ENCODE measurements at places on chromosomes 12 and 14.

GRCh38 chr14:101115652-101116051, 212.1 kb upstream of the RTL1 start:
- no peak for DNase-seq

DNA sequence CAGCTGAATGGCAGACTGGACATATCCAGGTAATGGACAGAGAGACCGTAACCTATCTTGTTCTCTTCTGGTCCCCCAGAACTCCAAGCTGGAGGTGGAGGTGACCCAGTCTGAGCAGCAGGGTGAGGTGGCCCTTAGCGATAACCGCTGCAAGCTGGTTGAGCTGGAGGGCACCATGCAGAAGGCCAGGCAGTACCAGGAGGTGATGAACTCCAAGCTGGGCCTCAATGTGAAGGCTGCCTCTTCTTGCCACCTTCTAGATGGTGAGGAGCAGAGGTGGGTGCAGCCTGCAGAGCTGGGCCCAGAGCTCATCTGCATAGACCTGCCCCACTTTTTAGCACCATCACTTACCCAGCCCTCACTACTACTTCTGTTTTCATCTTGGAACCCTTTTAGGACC, 7.2 kb upstream of the KRT86 start:
- DNase-seq: no peak

GRCh38 chr12:110568752-110569151, 14.4 kb downstream of the PPTC7 start:
- DNase-seq: no peak

DNA sequence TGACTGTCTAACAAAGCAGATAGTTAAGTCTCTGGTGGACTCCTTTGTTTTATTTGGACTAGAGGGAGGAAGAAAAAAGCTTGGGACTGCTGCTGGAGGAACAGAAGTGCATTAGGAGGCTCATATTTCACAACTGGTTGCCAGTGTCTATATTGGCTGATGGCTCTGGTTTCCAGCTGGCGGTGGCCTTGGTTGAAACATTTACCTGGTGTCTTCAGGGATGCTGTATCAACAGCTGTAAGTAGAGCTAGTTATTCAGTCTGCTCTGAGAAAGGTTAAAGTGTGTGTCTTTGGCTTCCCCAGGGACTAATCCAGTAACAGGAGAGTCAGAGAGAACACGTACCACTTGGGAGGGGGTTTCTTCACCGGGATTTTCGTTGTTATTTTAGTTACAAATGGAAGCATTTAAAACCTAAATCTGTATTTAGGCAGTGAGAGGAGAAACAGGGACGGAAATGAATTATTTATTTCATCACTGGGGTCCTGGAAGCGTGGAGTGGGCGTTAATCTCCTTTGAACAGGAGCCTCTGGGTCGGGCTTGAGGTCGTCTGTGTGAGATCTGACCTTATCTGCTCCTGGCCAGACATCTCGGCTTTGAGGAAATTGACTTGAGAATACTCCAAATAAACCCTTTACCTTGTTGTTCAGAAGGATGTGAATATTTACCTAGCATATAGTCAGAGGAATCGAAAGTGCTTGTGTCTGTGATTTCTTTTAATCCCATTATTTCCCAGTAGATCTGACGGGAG, 149.9 kb downstream of the NRXN3 start:
- no peak for DNase-seq

DNA sequence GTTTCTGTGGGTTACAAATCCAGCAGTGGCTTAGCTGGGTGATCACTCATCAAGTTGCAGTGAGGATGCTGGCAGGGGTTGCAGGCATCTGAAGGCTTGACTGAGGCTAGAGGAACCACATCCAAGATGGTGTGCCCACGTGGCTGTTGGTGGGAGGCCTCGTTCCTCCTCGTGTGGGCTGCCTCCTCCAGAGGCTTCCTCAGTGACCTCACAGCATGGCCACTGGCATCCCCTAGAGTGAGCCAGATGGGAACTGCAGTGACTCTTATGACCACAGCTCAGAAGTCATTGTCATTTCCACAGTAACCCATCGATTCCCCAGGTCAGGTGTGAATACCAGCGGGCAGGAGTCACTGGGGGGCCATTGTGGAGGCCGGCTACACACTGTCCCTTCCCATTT, 17.8 kb downstream of the AACS start:
- DNase-seq: no peak

GRCh38 chr14:89248411-89249064, 168.5 kb downstream of the FOXN3 start:
- no peak for DNase-seq

DNA sequence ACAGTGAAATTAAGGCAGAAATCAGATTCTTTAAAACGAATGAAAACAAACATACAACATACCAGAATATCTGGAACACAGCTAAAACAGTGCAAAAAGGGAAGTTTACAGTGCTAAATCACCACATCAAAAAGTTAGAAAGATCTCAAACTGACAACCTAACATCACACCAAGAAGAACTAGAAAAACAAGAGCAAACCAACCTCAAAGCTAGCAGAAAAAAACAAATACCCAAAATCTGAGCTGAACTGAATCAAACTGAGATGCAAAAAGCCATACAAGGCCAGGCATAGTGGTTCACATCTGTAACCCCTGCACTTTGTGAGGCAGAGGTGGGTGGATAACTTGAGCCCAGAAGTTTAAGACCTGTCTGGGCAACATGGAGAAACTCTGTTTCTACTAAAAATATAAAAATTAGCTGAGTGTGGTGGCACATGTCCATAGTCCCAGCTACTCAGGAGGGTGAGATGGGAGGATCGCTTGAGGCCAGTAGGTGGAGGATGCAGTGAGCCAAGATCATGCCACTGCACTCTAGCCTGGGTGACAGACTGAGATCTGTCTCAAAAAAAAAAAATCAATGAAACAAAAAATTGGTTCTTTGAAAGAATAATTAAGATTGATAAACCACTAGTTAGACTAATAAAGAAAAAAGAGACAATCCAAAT, 33.2 kb upstream of the LDHB start:
- no peak for DNase-seq

DNA sequence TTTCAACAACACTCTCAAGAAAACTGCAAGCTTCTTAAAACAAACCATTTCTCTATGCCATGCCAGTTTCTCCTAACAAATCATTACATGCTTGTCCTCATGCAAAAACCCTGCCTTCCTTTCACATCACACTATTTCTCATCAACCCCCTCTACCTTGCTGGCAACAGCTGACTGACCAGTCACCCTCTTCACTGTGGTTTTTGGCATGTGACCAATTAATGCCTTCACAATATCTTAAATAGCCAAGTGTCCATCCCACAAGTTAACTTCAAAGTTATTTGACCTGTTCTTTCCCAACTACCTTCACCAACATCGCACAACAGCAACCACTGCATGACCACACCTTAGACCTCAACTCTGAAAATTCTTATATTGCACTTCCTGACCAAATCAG, 159.6 kb downstream of the CEP128 start:
- no peak for DNase-seq

DNA sequence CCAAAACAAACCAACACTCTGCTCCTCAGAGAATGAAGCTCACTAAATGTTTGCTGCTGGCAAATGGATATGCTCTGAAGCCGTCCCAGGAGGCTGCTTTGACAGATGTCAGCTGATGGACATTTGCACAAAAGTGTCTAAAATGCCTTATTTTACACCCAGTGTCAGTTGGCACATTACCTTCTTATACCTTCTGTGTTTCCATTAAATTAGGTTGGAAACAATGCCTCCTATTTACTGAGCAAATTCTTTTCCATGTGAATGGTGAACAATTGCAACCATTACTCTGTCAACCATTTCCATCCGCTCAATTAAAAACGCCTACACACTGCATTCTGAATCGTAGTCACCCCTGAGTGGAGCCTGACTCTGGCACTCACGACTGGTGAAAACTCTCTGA, 1679.9 kb upstream of the FLRT2 start:
- no peak for DNase-seq

GRCh38 chr14:53601409-53601808, 355.2 kb downstream of the BMP4 start:
- DNase-seq: no peak

DNA sequence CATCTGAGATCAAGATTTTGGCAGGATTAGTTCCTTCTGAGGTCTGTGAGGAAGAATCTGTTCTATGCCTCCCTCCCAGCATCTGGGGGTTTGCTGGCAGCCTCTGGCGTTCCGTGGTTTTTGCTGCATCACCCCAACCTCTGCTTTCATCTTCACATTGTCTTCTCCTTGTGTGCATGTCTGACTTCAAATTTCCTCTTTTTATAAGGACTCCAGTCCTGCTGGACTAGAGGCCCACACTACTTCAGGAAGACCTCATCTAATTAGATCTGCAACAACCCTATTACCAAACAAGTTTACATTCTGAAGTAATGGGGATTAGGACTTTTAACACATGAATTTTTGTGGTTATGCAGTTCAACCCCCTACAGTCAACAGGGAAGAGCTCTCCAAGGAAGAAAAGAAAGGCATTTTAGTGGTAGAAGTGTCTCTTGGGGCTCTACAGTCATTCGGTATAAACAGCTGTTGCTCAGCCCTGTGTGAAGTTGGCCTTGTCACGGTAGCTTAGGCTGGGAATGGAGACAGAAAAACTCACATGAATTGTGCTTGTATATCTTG, 89.7 kb downstream of the CAND1 start:
- DNase-seq: no peak

GRCh38 chr14:39768589-39768988, 336.4 kb upstream of the FBXO33 start:
- DNase-seq: no peak

- DNase-seq: no peak
Observed at GRCh38 chr14:62692490-62693106, 352.7 kb downstream of the KCNH5 start.

GRCh38 chr14:76201162-76201561, 49.4 kb downstream of the GPATCH2L start:
- no peak for DNase-seq

GRCh38 chr14:62497708-62498107, 547.5 kb downstream of the KCNH5 start:
- DNase-seq: no peak

DNA sequence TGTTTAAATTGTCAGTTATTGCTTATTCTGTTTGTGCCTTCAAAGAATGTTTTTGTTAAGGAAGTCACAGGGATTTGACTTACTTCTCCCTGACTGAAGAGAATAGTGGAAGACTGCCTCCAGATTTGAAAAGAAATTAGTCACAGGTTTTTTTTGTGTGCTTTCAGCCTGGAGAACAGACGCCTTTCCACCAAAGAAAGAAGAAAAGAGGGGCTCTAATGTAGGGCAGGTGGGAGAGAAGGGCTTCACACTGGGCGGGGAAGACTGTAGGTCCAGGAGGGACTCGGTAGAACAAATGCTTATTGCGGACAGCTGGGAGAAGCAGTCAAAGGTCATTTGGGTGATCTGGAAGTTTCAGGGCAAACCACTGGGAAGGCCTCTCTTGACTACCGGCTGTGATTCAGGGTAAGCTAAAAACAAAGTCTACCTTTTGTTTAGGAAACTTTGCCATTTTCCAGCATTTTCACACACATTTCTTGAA, 76.8 kb downstream of the SAMD4A start:
- DNase-seq: no peak

DNA sequence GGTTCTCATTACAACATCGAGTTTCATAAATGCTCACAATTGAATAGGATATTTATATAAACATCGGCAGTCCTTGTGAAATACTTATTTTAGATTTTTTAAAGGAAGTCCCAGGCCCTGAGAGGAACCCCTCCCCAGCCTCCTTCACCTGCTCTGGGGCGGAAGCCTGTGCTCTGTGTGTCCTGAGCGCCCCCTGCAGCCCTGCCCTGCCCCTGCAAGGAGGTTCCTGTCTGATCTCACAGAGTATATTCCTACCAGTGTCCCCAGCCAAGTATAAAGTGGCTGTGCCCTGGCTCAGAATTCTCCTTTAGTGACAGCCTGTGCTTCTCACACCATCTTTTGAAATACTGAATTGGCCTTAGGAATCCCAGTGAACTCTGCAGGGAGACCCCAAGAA, 659.5 kb downstream of the TMEM121 start:
- peak; percentile 71 for DNase-seq

DNA sequence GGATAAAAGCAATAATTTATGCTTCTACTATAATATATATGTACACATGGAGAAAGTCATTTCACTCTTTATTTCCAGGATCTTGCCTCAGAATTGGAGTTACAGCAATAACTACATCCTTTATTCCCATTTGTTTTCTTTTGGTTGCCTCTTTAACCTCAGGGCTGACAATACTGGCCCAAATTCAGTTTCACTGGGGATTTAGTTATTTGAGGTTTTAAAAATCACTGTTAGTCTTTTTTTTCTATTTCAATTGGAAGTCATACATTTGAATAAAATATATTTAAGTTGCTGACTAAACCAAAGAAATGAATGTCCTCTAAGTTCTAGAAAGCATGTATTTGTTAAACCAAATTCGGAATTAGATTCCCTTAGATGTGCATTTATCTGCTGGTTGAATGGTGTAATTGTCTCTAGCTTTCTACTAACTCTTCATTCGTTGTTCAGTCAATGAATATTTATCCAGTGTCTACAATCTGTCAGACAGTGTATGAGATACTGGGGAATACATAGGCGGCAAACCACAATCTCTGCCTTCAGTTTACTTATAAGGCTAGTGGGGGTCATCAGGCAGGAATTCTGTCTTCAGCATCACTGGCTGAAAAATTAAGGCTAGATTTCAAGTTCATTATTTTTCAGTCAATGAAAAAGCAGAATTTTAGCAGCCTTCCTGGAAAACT, 190.8 kb upstream of the ARHGAP5 start:
- no peak for DNase-seq

DNA sequence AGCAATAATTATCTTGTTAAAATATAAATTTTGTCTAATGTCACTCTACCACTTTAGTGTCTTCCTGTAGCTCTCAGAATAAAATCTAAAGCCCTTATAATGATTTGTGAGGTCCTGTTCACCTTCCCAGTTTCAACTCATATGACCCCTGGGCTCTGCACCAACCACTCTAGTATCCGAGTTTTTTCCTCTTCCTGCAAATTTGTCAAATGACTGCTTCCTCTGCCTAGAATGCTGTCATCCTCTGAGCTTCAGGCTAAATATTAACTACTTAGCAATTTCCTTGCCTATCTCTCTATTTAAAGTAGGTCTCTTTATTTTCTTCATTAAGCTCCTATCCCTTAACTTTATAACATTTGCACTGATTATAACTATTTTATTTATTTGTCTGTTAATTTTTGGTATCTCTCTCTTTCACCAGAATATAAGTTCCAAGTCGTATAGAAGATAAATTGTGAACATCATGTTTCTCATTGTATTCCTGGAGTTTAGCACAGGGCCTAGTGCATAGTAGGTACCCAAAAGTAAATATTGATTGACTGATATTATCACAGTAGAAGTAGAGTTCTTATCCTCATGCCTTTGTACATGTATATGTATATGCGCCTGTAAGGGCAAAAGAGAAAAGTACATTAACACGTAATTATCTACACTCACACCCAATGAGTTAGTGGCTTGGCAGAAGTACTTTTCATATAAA, 196.0 kb downstream of the BCAT1 start:
- no peak for DNase-seq

- no peak for DNase-seq
Observed at GRCh38 chr12:130337488-130338303, at the start of gene PIWIL1. Gene PIWIL1 (plus strand): TSS chr12:130337887. CDS start chr12:130342592, 4,705 bp downstream.

- no peak for DNase-seq
Observed at GRCh38 chr12:103677341-103677740, 90.3 kb downstream of the STAB2 start.

- DNase-seq: no peak
Observed at GRCh38 chr12:65209655-65210043, 40.3 kb downstream of the LEMD3 start.
